ENCODE measurements at places on chromosomes 6 and 20.

DNA sequence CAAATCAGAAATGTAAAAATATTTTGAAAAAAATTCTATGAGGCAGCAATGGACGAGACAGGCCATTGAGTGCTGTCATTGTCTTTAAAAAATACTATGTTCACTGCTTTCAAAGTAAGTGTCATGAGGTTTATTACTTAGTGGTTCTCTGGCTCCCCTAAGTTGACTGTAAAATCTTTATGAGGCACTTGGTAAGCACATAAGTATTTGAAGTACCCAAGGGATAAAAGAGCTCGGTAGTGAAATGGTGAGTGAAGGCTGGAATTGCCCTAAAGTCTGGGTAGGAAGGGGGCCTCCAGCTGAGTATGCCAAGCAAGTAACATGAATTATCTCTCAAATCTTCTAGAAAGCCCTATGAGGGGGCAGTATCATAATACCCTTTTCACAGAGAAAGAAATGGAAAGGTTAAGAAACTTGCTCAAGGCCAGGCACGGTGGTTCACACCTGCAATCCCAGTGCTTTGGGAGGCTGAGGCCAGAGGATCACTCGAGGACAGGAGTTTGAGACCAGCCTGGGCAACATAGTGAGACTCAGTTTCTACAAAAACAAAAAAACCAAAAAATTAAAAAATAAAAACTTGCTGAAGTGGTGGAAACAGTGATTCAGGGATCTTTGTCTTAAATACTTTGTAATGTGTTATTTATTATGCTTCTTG is 5.5 kb upstream of the CTCFL start:
- DNase-seq = no peak

DNA sequence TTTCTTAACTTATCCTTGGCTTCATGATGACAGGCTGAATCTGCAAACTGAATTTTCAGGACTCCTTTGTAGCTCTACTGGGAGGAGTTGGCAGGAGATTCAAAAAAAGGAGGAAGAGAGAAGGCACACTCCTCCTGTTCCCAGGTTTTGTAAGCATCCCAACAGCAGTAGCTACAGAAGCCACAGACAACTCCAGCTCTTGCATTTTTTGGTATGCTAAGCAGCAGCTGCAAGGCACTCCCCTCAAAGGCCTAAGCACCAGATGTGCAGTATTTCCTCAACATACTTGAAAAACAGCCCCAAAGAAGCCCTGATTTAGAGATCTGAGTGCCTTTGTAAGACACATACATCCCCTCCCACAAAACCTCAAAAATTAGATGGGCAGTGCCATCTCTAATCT is 328.6 kb upstream of the SYNCRIP start:
- DNase-seq = no peak

DNA sequence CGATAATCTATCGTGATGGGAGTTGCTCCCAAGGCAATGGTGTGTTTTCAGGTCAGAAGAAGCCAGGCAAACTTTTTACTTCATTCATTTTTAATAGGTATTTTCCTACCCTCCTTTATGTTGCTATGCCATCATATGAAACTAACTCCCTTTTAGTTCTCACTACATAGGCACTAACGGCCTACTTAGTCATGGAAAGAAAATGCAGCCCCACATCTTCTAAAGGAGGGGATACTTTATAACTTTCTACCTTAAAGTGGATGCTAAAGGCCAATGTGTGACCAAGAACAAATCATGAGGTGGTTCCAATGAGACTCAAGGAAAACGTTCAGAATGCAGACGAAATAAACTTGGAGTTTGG is 193.8 kb downstream of the FOXA2 start:
- DNase-seq = no peak

- peak; percentile 42 for DNase-seq
These were observed 535.6 kb downstream of the QKI start for GRCh38 chr6:163950159-163950558.

GRCh38 chr6:72826037-72826436 is 204.2 kb downstream of the KCNQ5 start:
- DNase-seq = peak; percentile 78

GRCh38 chr20:57548177-57549058 is 12.5 kb upstream of the PCK1 start:
- DNase-seq = peak; percentile 3

- DNase-seq = no peak
These were observed 21.7 kb downstream of the TMC2 start for GRCh38 chr20:2557873-2558580.

- DNase-seq = peak; percentile 11
These were observed 61.5 kb downstream of the IBTK start for GRCh38 chr6:82185948-82186535.

DNA sequence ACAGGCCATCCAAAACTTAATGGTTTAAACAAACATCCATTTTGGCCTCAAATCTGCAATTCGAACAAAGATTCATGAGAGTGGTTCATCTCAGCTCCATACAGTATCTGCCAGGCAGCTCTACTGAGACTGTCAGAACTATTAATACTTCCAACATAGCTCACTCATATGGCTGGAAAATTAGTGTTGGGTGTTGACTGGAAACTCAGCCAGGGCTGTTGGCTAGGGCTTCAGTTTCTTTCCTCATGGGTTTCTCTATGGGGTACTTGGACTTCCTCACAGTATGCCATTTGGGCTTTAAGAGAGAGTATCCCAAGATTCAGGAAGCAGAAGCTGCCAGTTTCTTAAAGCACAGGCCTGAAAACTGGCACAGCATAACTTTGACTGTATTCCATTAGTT is 240.3 kb downstream of the TPBG start:
- DNase-seq = no peak

- no peak for DNase-seq
These were observed 50.9 kb upstream of the CHRNA4 start for GRCh38 chr20:63411898-63412631.

- DNase-seq = no peak
These were observed 149.0 kb upstream of the FUT9 start for GRCh38 chr6:95866732-95867131.

DNA sequence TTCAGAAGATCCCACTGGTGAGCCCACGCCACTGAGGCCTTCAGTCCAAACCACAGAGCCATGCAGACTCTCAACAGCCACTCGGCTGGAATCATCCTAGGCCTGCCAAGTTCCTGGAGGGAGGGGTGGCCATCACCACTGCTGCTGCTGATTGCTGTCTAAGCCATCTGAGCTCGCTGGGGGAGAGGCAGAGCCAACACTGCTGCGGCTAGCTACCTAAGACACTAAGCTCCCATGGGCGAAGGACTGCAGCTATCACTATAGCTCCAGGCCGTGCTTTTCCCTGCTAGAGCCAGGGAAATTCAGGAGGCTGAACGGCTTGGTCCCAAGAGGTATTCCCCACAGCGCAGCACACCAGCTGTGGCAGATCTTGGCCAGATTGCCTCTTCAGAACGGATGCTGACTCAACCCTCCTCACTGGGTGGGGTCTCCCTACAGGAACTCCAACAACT is 73.6 kb downstream of the TBC1D32 start:
- peak; percentile 37 for DNase-seq
